ENCODE measurements at places on chromosomes 6 and 20. TPM values are rescaled to one million over a fixed set of nuclear protein-coding genes. Genes with fewer than 3 reads are reported as not detected.

DNA sequence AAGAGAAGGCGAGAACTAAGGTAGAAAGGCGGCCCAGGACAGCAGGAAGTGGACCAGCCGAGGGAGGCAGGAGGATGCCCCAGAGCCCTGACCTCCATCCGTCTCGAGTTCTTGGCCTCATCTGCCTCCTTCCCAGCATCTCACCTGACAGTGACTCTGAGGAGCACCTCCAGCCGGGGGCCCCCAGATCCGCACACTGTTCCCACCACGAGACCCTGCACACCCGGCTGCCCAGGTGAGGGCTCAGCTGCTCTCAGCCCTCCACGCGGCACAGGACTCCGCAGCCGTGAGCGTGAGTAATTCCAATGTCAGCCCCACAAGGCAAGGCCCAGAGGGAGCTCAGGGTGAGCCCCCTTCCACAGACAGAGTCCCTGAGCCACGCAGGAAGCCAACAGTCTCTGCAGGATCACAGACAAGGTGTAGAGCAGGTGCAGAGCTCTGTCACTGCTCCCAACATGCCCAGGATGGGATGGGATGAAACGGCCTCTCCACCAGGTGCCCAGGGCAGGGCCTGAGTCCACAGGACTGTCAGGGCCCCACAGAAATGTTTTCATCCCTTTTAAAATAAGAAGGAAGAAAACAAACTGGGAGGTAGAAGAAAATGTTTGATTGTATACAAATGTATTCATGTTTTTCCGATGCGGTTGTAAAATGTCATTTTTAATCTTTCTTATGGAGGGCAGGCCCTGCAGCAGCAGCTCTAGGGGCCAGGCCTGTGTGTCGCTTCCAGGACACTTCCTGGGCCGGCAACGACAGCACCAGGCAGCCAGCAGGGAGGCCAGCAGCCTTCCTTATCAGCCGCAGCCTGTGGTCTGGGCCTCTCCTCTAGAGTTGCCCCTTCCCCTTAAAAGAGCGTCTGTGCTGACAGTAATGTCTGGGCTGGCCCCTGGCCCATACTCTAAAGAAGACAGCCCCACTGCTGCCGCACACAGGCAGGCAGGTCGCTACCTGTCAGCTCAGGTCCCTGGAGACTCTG is 66.9 kb downstream of the DLL1 start:
- DNase-seq = no peak

DNA sequence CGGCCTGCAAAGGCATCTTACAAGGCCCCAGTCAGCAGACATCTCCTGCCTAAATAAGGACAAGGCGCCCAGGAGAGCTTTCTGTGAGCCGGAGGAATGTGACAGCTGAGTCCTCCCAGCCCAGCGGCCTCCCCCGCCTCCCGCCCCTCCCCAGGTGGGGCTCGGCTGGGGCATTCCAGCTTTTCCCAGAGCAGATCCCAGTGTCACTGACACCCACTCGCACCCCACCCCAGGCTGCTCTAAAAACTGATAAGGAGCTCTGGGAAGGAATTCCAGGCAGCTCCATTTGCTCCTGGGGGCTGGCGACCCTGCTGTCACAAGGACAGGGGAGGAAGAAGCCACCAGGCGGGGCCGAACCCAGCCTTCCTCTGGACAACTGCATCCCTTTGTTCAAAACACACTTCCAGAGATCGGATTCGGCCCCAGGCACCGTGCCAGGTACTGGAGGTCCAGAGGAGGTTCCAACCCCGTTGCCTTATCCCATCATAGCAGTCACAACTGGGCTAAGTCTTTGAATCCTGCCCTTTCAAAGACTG is 49.7 kb downstream of the JPH2 start:
- peak; percentile 60 for DNase-seq

GRCh38 chr6:112591329-112591728 is 244.2 kb downstream of the RFPL4B start:
- DNase-seq = no peak

GRCh38 chr6:7425808-7426190 is 36.2 kb downstream of the RIOK1 start:
- DNase-seq = peak; percentile 15

DNA sequence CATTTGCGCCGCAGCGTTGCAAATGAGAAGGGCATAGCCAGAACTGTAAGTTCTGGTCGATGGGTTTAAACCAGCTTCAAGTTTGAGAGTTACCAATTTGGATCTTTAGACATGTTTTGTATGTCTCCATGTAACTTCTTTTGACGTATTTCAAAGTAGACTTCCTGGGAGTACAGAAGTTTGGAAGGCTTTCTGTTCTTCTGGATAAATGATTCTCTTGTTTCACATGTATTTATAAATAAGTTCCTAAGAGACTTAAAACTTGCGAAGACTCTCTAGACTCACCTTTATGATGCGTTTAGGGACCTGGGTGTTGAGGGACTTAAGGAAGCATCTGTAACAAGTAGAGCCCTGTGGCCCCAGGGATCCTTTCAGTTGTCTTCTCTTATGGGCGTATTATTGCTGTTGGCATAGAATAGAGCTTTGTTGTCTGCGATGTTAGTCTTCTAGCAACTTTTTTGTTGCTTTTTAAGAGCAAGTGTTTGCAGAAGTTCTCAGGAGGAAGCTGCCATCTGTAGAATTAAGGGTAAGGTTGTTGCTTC is 1.3 kb downstream of the CDYL start:
- DNase-seq = peak; percentile 55

DNA sequence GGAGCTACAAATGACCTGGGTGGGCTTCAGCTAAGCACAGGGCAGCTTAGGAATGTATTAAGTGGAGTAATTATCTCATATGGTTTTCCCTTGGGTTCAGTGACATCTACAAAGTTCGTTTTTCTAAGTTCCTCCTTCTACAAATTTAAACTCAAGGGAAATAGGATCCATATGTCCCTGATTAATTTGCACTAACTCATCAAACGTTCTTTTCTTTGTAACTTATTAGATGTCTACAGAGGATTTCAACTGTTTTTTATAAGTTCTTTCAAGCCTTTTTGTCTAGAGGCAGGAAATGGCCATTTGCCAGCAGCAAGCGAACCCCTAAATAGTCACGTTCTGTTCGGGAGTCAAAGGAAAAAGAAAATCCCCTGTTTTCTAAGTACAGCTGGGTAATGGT is 1060.3 kb downstream of the KIF16B start:
- DNase-seq = no peak

- no peak for DNase-seq
These were observed 206.5 kb downstream of the DOK5 start for GRCh38 chr20:54681869-54682268.

- peak; percentile 91 for DNase-seq
These were observed 185.6 kb downstream of the TSHZ2 start for GRCh38 chr20:53157443-53158408.

- DNase-seq = no peak
These were observed 177.1 kb upstream of the MAP3K7 start for GRCh38 chr6:90764001-90764400.

- DNase-seq = no peak
These were observed 75.1 kb upstream of the ATXN1 start for GRCh38 chr6:16836144-16836981.

DNA sequence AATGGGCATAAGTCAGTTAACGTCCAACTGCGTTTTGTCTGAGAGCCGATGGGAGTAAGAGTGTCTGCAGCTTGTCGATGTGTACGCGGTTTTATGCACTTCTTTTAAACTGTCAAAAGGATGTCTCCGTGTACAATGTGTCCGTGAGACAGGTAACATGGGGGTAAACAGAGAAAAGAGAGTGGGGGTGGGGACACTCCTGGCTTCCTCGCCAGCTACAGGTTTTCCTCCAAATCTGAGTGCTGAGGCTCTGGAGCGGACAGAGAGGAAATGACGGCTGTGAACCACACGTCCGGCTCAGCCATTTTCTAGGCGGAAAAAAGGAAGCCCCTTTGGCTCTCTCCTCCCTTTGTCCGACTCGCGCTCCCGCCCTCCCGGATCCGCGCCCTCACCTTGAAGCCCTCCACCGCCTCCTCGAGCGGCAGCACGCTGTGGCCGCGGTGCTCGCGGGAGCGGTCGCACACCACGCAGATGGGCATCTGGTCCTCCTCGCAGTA is 916 bp downstream of the TRIM27 start:
- peak; percentile 63 for DNase-seq

DNA sequence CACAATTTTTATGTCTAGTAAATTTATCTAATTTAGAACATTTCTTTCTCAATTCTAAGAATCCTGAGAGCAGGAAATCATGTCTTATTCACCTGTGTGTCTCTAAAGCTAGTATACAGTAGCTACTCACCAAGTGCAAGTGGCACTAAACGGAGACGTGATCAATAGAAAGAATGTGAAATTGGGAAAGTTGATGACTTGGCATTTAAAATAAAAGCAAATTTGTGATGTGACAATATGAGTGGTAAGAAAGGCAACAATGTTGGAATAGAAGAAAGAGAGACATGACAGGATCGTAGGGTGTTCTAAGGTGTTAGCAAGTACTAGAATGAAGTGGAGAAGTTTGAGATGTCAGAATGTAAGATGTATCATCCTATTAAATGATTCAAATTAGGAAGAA is 725.9 kb downstream of the BCKDHB start:
- no peak for DNase-seq

DNA sequence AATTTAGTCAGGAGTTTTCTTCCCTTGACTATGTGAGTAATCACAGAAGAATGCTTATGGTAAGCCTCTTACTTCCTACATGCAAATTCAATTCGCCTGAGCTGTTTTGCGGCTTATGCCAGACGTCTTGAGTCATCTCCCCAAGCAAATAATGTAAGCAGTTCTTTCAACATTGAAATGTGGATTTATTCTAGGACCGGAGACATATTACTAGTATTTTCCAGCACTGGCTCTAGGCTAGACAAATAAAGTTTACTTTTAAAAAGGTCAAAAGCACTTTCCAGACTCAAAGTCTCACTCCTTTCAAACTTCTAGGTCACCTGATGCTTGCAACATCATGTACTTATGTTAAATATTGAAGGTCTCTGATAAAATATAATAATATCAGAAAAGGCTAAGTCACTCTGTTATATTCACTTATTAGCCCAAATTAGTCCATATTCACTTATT is 38.1 kb upstream of the NOX3 start:
- peak; percentile 39 for DNase-seq

DNA sequence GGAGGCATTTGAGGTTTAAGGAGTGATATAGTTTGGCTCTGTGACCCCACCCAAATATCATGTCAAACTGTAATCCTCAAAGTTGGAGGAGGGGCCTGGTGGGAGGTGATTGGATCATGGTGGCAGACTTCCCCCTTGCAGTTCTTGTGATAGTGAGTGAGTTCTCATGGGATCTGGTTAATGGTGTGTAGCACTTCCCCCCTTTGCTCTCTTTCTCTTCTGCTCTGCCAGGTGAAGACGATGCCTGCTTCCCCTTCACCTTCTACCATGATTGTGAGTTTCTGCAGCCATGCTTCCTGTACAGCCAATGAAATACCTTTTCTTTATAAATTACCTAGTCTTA is 1.7 kb upstream of the HDDC2 start:
- DNase-seq = no peak

GRCh38 chr6:144127097-144127496 is 23.2 kb upstream of the STX11 start:
- no peak for DNase-seq

DNA sequence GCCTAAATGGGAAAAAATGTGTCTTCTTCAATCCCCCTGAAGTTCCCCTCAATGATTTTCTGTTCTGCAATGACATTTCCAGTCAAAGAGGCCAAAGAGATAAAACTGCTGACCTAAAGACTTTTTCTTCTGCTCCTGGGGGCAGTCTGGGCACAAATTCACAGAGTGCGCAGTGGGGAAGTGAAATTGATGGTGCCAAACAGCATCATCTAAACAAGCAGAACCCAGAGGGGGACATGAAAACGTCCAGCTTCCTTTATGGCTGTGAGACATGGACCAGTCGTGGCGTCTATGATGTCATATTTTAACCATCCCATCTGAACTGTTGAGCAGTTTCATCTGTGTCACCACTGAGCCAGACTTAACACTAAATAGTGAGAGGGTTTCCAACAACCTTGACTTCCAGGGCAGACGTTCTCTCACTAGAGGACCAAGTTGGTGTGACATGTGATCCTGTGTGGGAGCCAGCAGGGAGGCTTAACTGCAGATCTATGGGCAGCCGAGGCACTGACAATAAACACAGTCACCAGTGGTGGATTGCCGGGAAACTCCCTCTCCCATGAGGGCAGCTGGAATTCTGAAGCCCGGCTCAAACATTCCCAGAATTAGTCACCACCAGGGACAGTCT is 12.4 kb downstream of the SCML4 start:
- no peak for DNase-seq

GRCh38 chr6:128311944-128312570 is 208.3 kb downstream of the PTPRK start:
- no peak for DNase-seq

DNA sequence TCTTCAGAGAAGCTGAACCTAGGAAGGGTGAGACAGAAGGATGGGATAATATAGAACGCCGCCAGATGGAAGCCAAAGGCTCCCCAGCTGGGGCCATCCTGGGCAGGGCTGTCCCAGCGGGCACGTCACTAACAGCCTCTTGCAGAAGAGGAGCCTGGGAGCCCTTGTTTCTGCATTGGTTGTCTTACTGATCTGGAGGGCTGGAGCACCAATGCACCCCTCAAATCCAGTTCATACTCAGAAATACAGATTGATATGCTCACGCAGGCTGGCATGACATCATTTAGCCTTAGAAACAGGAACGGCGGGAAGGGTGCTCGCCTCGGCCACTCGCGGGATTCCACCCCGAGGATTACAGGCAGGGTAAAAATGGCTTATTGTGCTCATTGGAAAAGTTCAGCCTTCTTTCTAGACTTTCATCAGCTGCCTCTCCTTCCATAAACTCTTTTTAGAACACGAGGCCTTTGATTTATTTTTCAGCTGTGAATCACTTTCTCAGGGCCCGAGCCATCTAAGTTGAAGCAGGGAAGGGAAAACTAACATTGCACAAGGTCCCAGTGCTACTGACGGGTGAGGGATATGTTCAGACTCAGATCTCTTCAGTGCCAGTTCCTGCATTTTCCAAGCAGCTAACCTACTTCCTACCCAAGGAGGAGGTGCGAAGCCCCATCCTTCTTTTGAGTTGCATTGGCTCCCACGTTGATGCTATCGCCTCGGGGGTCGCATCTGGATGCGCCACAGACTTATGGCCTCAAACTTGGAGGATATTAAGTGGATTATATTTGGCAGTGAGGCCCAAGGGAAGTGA is 82.3 kb downstream of the GMPR start:
- no peak for DNase-seq

DNA sequence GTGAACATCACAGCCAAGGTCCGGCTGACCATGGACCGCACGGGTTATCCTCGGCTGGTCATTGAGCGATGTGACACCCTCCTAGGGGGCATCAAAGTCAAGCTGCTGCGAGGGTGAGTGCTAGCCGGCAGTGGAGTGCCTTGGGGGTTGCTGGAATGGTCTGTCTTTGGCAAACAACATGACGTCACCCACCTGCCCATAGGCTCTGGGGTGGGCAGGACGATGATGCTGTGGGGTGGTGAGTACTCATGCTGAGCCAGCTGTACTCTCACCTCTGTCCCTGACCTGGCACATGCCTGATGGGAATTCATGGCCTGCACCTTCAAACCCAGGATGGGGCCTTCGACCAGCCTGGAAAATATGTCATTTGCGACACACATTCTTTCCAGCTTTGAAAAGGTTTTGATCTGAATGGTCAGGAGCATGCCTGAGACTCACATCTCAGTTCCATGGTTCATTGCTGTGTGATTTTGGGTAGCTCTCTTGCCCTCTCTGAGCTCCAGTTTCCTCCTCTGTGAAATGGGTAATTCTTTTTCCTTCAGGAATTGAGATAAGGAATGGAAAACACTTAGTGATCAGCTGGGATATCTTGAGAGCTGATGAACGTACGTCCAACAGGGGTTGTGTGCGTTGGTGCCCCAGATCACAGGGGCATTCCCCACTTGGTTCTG is 6.7 kb downstream of the BPIFB4 start:
- DNase-seq = no peak

HTR1E gene
- total RNA-seq = 0.19 TPM

GABRR1 gene
- total RNA-seq = 0.16 TPM

LIN28B gene
- 96.4 TPM for total RNA-seq

HLA-DMB gene
- total RNA-seq = 1.3 TPM

C20orf96 gene
- total RNA-seq = 14.6 TPM

SLC17A3 gene
- total RNA-seq = 0.27 TPM

All from GM23338 (cell line).